Sigmoid colon (tissue), 7 donors: ENCODE measurements at places on chromosomes 13 and 19.

GRCh38 chr13:50635504-50635903, 208.0 kb downstream of the DLEU7 start:
- DNase-seq, result peak; percentile 69

DNA sequence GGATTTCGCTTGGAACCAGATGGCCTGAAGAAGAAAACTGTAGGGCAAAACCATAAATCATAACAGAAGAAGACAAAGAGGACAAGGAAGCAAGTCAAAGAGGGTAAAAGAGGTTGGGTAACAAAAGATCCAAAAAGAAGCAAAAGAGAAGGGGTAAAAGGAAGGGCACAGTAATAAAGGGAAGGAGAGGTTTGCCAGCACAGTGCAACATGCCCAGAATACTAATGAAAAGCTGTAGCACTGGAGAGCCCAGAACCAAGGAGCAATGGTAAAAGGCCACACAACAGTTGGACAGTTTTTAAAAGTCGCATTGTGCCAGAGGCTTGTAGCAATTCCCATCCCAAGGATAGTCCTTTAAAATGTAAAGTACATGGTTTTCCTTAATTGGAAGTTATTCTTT, 506.6 kb downstream of the PCDH9 start:
- no peak for DNase-seq

DNA sequence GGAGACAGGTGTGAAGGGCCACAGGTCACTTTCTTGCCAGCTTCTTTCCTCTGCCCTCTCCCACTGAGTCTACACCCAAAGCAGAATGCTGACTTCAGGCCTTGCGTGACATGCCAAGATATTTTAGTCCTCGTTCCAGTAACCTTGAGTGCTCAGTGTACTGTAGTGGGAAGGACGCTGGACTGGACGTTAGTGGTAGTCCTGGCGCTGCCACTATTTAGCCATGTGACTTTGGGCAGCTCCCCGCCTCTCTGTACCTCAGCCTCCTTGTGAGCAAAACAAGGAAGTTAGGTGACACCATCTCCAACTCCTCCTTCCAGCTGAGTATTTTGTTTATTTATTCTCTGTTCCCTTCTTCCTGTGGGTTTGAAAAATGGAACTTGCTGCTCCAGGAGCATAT, 86.1 kb downstream of the FRY start:
- DNase-seq, result no peak

DNA sequence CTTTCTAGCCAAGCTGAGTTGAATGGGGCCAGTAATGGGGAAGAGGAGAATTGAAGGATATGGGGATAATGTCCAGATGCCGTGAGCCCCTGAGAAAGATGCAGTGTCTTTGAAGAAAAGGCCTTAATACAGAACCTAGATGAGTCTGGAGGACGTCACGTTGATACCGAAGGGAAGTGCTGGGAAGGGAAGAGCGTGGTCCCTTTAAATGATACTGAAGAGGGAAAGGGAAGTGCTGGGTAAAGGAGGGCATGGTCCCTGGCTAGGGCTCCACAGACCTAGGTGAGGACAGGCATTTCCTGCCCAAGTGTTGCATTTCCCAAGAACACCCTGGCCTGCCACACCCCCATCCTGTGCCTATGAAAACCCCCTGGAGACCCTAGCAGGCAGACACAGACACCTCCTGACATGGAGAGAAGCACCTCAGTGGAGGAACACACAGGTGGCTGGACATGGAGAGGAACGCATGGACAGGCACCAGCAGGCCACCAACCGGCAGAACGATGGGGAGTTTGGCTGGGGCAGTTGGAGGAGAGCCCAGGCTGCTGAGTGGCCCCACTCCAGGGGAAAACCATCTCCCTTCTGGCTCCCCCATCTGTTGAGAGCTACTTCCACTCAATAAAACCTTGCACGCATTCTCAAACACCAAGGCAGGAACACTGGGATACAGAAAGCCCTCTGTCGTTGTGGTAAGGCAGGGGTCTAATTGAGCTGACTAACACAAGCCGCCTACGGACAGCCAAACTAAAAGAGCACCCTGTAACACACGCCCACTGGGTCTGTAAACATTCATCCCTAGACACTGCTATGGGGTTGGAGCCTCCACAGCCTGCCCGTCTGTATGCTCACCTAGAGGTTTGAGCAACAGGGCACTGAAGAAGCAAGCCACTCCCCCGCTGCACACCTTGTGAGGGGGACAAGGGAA, 34.9 kb upstream of the POMP start:
- DNase-seq, result no peak

GRCh38 chr13:110400786-110401533, 93.9 kb downstream of the COL4A2 start:
- no peak for DNase-seq

GRCh38 chr13:24004971-24005370, 107.7 kb upstream of the C1QTNF9B start:
- DNase-seq, result no peak

DNA sequence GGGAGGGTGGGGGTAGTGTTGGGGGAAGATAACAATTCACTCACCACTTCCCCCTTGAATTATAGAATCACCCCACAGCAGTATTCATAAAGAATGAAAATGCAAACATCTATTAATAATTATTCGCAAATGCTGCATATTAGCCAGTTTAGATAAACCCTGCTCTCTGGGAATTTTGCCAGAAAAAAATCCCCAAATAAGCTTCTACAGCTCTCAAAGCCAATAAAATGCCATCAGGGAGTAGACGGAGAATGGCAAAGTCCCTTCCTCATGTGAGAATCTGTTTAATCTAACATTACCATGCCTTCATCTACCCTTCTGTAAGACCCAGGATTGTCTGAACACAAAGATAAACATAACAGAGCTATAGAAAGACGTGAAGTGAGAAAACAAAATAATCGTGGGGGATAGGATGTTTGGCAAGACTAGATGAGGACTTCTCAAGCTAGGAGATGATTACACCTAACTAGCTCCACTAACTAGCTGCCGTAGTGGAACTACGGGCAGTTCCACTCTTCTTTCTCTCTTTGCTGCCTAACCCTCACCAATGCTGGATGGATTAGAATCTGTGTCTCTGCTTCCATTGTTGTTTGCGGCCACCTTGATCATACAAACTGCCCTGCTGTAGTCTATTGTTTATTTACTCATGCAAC, 32.4 kb upstream of the CACNA1A start:
- DNase-seq, result no peak

DNA sequence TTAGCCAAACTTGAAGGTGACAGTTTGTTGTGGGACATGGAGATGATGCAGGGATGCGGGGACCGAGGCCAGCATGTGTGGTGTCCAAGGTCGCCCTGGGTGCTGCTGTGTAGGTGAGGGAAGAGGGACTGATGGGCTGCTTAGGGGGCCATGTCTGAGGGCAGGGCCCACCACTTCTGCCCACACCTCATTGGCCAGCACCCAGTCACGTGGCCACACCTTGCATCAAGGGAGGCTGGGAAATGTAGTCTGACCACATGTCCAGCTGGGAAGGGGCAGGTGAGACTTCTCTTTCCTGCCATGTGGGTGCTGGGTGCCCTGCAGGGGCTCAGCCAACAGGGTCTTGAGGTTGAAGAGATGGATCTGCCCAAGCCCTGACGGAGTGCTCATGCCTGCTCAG, 88.9 kb downstream of the KDM4B start:
- DNase-seq, result no peak

DNA sequence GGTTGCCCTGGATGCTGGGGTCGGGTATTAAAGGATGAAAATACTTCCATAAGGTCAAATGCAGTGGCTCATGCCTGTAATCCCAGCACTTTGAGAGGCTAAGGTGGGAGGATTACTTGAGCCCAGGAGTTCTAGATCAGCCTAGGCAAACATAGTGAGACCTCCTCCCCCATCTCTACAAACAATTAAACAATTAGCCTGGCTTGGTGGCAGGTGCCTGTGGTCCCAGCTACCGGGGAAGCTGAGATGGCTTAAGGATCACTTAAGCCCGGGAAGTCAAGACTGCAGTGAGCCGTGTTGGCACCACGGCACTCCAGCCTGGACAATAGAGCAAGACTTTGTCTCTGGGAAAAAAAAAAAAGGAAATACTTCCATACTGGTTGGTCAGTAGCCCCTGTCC, 1.5 kb downstream of the KLK11 start:
- no peak for DNase-seq

- peak; percentile 90 for DNase-seq
Measured at GRCh38 chr19:12721656-12722565, 1.8 kb downstream of the TNPO2 start.

DNA sequence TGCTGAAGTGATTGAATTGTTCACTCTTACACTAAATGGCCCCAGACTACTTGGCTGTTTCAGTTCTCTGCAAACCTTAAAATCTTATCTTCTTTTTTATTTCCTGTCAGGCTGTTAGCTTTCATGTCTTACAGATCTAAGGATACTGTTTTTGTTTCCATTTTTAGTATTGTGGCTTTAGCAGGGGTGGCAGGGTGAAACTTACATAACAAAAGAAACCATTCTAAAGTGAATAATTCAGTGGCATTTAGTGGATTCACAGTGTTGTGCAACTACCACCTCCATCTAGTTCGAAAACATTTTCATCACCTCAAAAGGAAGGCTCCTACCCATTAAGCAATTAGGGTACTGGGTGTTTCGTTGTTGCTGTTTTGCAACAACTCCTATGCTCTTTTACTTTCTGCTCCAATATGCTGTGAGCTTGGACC, 19.8 kb downstream of the TMEM272 start:
- no peak for DNase-seq

GRCh38 chr13:73879346-73880015, 254.7 kb downstream of the KLF12 start:
- DNase-seq, result no peak

DNA sequence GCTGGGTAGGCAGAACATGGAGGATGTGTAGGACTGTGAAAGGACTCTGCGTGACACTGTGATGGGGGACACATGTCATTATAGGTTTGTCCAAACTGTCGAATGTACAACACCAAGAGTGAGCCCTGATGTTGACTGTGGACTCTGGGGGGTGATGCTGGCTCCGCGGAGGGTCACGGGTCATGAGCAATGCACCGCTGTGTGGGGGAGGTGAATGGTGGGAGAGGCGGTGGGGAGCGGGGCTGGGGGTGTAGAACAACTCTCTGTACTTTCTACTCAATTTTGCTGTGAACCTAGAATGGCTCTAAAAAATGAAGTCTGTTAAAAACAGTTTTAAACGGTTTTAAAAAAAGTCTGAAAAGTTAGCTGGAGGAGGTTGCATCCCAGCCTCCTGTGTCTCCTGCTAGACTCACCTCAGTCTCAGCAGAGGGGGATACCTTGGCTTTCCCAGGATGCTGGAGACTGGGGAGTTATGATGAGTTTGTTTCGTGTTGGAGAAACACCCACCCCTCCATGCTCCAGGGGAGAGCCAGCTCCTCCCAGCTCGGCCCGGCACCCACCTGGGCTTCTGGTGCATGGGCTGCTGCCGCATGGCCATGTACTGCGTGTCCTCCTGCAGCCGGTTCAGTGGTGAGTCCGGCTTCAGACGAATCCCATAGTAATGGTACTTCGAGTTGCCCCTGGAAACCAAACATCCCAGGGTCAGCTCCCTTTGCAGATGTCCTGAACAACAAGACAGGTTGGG, 34.7 kb upstream of the RANBP3 start:
- DNase-seq, result peak; percentile 55

GRCh38 chr13:80755910-80756309, 415.0 kb upstream of the SPRY2 start:
- DNase-seq, result no peak

DNA sequence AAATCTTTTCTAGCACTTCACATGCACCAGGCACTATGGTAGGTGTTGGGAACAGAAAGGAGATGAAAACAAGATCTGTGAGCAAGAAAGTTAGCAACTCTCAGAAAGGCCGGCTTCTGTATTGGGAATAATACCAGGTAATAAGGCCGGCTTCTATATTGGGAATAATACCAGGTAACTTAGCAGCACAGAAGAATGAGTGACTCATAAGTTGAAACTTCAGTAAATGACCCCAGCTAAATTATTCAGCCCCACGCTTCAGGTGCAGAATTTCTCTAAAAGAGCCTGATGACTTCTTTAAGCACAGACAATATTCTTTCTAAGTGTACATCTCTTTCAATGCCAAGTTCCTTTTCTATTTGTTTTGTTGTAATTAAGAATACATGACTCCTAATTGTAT, 151.3 kb downstream of the MYO16 start:
- DNase-seq, result no peak

- no peak for DNase-seq
Measured at GRCh38 chr13:109376936-109377335, 409.4 kb downstream of the IRS2 start.

GRCh38 chr19:40605216-40605971, 4.2 kb downstream of the LTBP4 start:
- peak; percentile 86 for DNase-seq
